Psoas muscle (tissue), 8 donors: ENCODE measurements at places on chromosomes 6 and 20. TPM values are rescaled to one million over a fixed set of nuclear protein-coding genes. Genes with fewer than 3 reads are reported as not detected.
A peak's percentile ranks its signal among the peaks of the same experiment; 100 is the strongest.

DNA sequence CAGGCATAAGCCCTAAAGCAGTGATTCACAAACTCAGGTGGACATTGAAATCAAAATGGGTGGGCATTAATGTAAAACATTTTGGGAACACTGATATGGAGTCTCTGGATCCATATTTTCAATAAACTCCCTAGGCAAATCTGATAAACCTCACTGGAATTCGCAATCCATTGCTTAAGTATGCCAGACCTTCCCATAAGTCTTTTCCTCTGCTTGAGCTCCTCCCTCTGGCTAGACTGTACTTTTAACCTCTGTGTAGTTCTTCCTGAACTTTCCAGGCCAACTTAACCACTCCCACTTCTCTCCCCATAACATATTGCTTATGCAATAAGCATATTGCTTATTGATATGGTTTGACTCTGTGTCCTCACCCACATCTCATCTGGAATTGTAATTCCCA is 629.7 kb upstream of the IMPG1 start:
- DNase-seq: no peak

- DNase-seq: peak; percentile 95
These were observed 9.9 kb downstream of the SNTA1 start for GRCh38 chr20:33433465-33434234.

MATN4 gene
- not detected for polyA plus RNA-seq

DNA sequence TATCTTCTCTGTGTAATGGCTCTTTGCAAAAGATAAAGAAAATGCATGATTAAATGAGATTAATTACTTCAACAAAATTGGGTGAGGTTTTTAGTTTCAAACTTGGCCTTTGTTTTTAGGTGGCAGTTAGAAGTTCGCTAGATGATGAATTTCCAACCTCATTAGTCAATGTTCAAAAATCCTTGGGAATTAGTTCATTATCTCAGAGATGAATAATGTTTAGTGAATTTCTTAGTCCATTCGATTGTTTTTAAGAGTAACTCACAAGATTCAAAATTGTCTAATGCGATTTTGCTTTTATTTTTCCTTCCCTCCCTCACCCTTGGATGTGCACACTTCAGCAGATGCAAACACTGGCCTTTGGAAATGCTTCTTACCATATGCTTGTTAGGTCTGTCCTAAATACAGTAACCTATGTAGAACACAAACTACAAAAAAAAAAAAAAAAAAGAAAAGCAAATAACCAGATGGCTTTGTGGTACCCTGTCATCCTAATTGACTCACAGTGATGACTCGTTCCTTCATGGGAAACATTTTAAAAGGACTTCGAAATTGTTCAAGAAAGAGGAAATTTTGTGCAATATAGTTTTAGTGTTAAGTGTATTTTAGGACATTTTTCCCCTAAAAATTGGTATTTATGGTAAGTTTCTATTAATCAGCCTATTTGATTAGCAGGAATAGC is 66.7 kb downstream of the FAM229B start:
- no peak for DNase-seq

- DNase-seq: no peak
These were observed 84.3 kb downstream of the OPRM1 start for GRCh38 chr6:154123155-154123956.

GRCh38 chr20:32470025-32470861 is 112.1 kb downstream of the ASXL1 start:
- peak; percentile 69 for DNase-seq
